ENCODE measurements at places on chromosomes 3 and 15.
A peak's percentile ranks its signal among the peaks of the same experiment; 100 is the strongest.

- DNase-seq: no peak
Measured at GRCh38 chr3:6439226-6439625, 421.7 kb upstream of the GRM7 start.

- no peak for DNase-seq
Measured at GRCh38 chr3:194612221-194612620, 21.0 kb downstream of the TMEM44 start.

- DNase-seq: no peak
Measured at GRCh38 chr3:24303057-24303754, 191.4 kb downstream of the THRB start.

- DNase-seq: no peak
Measured at GRCh38 chr15:31447931-31448634, 121.4 kb downstream of the KLF13 start.

- DNase-seq: no peak
Measured at GRCh38 chr3:100811779-100812507, 102.6 kb downstream of the TFG start.

DNA sequence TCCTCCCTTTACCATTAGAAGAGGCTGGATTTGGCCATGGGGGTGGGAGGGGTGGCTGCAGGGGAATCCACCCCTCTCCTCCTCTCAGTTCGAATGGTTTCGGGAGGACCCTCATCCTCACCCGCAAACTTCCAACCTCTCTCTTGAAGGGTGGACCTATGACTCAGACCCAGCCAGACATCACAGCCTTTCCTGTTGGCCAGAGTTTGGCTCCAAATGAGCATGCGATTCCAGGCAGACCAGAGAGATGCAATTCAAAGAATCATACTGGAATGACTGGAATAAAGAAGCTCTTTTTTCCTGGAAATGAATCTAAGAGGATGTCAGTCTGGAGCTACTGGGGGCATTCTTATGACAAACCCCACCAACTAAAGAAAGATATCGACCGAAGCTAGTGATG is 516.7 kb upstream of the MDFIC2 start:
- DNase-seq: peak; percentile 85

DNA sequence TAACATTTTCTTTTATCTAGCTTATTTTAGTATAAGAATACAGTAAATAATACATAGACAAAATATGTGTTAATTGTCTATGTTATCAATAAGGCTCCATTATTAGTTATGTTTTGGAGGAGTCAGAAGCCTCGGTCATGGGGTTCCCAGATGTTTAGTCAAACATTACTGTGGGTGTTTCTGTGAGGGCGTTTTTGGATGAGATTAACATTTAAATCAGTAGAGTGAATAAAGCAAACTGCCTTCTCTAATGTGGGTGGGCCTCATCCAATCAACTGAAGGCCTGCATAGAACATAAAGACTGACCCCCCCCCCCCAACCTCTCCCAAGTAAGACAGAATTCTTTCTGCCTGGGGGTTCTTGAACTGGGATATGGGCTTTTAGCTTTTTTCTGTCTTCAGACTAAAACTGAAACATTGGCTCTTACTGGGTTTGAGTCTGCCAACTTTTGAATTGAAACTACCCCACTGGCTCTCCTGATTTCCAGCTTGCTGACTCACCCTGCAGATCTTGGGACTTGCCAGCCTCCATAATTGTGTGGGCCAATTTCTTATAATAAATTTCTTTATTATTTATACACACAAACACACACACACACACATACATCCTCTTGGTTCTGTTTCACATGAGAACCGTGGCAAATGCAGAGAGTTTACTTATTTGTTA is 192.0 kb downstream of the TPRG1 start:
- DNase-seq: no peak

- DNase-seq: no peak
Measured at GRCh38 chr3:12946251-12946648, 104.9 kb upstream of the RPL32 start.

DNA sequence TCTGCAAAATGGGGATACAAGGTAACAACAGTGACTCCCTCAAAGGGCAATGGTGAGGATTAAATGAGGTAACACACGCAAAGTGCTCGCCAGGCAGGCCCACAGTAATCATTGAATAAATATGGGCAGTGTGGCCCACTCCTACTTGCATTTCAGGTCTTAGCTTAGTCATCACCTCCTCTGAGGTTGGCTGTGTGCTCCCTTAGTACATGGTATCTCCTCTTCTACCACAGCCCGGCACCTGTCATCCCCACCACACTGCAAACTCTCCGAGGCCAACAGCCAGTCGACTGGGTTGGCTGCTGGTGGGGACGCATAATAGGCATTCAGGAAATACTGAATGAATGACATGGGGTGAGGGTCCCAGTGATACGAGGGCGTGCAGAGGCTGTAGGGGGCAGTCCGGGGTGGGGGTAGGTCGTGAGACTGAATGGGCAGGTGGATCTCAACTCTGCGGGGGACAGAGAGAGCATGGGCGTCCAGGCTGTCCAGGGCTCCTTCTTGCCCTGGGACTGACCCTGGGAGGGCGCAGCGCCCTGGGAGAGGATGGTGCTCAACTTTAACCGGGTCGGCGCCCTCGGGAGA is 375 bp upstream of the MYZAP start:
- DNase-seq: no peak

DNA sequence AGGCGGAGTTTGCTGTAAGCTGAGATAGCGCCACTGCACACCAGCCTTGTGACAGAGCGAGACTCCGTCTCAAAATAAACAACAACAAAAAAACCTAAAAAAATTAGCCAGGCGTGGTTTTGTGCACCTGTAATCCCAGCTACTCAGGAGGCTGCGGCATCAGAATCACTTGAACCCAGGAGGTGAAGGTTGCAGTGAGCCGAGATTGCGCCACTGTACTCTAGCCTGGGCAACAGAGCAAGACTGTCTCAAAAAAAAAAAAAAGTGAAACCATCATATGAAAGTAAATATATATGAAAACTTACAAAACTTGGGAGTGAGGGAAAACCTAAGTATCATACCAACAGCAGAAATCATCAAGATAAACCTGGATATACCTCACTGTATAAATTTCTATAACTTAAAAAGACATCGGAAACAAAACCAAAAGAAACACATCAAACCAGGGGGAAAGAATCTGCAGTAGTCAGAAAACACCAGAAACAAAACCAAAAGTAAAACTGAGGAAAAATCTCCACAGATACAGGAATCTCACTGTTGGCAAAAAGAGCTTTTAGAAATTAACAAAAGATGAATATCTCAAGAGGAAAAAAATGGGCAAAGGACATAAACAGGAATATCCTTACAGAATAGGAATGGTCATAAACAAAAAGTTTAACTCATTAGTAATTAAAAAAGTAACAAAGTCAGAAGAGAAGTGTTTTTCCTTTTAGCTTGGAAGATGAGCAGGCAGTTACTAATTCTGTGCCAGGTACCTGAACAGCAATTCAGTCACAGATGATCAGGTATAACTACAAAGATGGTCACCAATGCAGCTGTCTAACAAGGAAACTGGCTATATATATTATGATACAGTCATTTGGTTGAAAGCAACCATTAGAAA is 41.3 kb downstream of the ETV5 start:
- no peak for DNase-seq

DNA sequence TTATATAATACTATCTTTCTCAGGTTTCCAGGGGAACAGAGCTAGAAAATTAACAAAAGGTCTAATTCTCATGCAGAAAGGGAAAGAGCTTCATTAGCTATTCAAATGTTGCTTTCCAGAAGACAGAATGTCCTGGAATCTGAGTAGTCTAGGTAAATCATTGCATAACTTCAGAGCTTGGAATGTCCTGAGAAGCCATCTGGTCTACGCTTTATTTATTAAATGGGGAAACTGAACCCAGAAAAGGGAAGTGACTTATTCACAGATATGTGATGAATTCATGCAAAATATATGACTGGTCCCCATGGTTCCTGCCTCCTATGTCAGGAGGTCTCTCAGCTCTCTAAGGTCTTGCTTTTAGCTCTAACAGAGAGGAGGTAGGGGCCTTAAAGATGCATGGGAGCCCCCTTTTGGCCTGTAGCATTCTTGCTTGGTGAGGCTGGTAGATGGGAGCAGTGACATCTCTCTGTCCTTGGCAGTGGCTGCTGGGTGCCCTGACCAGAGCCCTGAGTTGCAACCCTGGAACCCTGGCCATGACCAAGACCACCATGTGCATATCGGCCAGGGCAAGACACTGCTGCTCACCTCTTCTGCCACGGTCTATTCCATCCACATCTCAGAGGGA is 99.2 kb downstream of the CEMIP start:
- no peak for DNase-seq

GRCh38 chr15:71753346-71753745 is 57.0 kb upstream of the NR2E3 start:
- DNase-seq: peak; percentile 58

GRCh38 chr15:69973102-69973714 is 124.5 kb downstream of the TLE3 start:
- peak; percentile 58 for DNase-seq

- peak; percentile 11 for DNase-seq
Measured at GRCh38 chr3:95277613-95278012, 1214.8 kb downstream of the NSUN3 start.

- peak; percentile 71 for DNase-seq
Measured at GRCh38 chr15:35289024-35289617, 204.0 kb upstream of the NANOGP8 start.

DNA sequence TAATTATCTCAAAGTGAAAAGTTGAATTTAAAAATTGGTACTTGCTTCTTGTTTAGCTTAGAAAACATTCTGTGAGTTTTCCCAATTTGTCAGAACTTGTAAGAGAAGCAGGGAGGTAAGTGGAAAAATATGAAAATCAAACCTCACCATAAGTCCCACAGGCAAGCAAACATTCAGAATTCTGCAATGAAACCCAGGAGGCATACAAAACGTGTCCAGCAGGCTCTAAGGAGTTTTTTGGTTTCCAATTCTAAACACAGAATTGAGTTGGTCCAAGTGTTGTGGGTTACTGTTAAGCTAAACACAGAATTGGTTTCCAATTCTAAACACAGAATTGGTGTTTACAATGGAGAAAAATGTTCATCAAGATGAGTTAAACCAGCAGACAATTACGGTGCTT is 27.1 kb upstream of the ACKR4 start:
- DNase-seq: no peak

- DNase-seq: peak; percentile 33
Measured at GRCh38 chr3:191244242-191244867, 45.3 kb downstream of the OSTN start.

GRCh38 chr15:37046876-37047614 is 53.3 kb downstream of the MEIS2 start:
- DNase-seq: peak; percentile 44

DNA sequence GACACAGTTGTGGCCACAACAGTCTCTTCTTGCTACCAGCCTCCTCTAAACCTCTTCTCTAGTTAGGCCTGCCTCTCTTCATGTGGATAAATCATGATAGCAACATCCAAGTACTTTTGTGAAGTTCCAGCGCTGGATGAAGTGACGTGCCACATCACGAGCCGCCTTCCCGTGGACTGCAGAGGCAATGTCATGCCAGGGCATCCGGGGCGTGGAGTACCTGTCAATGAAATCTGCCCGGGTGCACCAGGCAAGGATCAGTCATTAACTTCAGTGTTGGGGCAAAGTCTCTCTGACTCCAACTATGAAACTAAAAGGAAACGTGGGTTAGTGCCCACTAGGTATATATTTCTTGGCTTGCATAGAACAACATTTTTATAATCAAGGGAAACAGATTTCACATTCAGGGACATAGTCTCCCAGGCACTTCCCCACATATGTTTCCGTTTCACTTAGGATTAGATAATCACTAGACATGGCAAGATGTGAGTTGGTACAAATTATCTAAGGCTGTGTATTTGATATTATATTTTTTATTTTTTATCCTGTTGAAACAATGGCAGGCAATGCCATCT is 133.6 kb downstream of the PLD1 start:
- DNase-seq: no peak

GRCh38 chr3:195151866-195152541 is 119.0 kb downstream of the XXYLT1 start:
- peak; percentile 88 for DNase-seq

- DNase-seq: no peak
Measured at GRCh38 chr15:74627766-74628165, 12.1 kb downstream of the CLK3 start.

- DNase-seq: peak; percentile 59
Measured at GRCh38 chr15:56524915-56525314, 60.0 kb upstream of the MNS1 start.

- no peak for DNase-seq
Measured at GRCh38 chr3:40268802-40269524, 40.5 kb upstream of the EIF1B start.

Data from fibroblast of skin of back (primary cell).